Stimulated activated CD8-positive, alpha-beta memory T cell treated with anti-CD3 and anti-CD28 coated beads, Interleukin-4, amount 100 ng/mL, for 4 hours (primary cell): ENCODE measurements at places on chromosomes 13 and 19.

- DNase-seq: no peak
Observed at GRCh38 chr13:96090240-96091101, 564 bp downstream of the HS6ST3 start.

DNA sequence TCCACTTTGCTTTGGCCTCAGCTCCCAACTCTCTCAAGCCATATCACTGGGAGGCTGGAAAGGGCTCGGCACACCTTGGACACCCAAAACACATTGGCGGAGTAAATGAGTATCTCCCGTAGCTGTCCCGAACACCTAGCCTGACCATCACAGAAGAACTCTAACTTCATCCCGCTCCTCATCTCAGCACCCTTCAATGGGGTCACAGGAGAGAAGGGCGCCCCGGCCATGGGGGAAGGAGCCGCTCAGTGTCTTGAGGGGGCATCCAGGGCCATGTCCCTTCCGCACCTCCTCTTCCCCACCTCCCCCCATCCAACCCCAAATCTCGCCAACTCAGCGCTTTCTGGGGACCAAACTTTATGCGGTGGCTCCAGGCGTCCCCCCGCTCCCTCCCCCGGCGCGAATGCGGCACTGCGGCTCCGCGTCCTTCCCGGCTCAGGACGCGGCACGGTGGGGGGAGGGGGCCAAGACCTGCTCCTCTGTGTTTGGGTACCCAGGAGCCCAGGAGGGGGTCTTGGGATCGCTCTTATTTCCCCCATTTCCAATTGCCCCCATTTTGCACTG lies 3.0 kb downstream of the KCNC3 start:
- DNase-seq: no peak

- DNase-seq: no peak
Observed at GRCh38 chr13:106151056-106151699, 384.3 kb downstream of the EFNB2 start.

DNA sequence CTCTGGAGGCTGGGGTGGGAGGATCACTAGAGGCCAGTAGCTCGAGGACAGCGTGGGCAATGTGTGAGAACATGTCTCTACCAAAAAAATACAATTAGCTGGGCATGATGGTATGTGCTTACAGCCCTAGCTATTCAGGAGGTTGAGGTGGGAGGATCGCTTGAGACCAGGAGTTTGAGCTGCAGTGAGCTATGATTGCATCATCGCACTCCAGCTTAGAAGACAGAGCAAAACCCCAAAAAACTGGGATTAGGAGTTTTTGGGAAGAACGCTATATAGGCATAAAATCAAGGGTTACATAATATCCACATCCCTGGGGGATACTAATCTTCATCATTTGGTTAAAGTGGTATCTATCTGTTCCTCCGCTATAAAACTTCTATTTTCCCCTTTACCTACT lies 155.5 kb downstream of the CACNA1A start:
- no peak for DNase-seq

DNA sequence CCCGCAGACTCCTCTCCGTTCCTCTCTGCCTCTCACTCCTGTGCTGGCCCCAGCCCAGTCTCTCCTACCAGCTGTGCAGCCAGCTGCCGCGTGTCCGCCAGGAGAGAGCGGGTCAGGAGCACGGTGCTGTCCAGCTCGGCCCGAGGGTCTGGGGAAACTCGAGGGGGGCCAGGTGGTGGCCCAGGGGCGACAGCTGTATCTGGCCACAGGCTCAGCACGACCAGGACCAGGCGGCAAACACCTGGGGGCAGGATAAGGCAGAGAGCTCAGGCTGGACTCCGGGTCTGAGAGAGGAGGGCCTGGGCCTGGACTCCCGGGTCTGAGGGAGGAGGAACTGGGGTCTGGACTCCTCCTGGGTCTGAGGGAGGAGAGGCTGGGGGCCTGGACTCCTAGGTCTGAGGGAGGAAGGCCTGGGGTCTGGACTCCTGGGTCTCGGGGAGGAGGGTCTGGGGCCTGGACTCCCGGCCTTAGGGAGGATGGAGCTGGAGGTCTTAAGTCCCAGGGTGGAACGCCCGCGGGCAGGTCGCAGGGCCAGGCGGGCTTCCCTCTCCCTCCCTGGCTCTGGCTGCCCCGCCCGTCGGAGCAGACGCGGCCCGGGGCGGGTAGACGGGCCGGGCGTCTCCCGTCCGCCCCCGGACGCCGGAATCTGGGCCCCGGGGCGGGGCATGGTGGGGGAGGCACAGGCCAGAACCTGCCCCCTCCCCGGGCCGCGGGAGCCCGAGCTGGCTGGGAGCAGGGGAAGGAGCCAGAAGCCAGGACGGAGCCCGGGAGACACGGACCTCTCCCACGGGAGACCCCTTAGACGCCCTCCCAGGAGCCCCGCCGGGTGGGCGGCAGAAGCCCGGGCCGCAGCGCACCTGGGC lies 1.3 kb downstream of the IL11 start:
- DNase-seq: no peak

- DNase-seq: no peak
Observed at GRCh38 chr19:954272-954671, 28.4 kb downstream of the ARID3A start.

- DNase-seq: no peak
Observed at GRCh38 chr19:28244966-28245365, 968.0 kb downstream of the UQCRFS1 start.

DNA sequence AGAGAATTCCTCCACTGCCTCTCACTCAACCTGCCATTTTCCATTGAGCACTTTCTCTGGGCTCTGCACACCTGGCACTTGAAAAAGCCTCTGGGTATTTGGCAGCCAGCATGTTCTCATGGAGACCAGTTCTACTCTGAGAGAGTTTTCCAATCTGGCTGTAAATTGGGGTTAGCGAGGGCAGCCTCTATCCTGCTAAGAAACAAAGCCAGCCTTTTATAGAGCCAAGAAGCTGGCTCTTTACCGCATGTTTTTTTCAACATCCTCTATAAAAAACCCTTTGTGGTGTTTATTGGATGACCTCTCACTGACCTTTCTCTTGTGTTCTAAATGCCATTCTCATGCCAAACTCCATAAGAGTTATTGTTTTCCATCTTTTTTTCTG lies 52.6 kb upstream of the RCBTB2 start:
- no peak for DNase-seq
